LoVo (cell line): ENCODE measurements at places on chromosomes 1 and 21.

DNA sequence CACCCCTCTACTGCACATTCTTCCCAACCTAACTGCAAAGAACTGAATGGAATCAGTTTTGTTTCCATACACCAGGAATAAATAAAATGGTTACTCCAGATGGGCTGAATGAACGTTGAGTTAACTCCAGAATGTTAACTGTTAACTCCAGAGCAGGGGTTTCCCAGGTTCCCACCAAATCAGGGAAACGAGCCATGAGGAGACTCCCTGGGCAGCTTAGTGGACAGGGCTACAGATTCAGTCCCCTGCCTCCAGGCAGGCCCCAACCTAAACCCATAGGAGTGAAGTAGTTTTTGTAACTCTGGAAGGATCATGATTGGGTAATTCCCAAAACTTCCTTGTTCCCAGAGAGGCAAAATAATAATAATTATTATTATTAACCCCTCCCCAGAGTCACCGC lies 14.1 kb downstream of the VSIG8 start:
- no peak for DNase-seq

DNA sequence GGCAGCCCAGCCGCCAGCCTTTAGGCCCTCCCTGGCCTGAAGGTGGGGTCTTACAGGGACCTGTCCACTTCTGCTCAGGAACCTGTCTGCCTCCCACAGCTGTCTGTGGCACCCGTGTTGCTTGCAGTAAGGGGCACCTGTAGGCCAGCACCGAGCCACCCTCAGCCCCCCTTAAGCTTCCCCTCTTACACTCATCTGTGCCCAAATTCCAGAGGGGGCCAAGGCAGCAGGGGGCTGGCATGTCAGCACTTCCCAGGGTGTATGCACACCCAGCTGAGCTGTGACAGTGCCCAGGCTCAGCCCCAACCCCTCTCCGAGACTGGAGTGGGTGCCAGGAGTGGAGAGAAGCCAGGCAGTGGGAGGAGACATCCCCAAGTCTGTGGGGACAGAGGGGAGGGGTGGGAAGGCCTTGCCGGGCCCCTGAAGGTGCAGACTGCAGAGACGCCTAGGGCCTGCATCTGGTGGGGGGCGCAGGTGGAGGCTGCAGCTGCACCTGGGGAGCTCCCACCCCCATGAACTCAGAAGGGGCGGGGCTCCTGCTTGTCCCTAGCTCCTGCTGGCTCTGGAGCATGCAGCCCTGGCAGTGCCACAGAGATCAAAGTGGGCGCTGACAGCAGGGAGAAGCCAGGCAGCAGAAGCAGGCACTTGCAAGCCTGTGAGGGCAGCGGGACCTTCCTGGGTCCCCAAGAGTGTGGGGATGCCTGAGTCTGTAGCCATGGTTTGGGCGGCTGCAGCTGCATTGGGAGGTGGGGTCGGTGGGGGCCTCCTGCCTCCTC lies 5.4 kb upstream of the SLC2A7 start:
- no peak for DNase-seq

- DNase-seq, result no peak
Observed at GRCh38 chr1:199138061-199138460, 499.2 kb downstream of the PTPRC start.

DNA sequence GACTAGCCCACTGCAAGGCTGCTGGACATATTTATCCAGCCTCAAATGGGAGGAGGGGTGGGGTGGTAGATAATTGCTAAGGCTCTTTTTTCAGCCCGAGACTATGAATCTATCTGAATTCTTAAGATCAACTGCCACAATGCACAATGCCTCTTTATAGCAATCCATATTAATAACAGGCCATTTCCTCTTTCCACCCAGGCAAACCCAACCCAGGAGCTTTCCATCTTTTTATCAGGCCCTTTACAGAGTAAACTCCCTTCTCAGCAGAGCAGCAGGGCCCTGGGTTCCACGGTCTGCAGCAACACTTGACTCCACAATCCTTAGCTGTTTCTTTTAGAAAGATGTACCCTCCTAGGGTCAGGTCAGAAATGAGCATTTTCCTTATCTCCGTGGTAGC lies 806 bp downstream of the DDOST start:
- DNase-seq, result no peak

GRCh38 chr21:44785620-44786335 lies 15.8 kb downstream of the UBE2G2 start:
- no peak for DNase-seq

- no peak for DNase-seq
Observed at GRCh38 chr1:225998560-225999226, 450 bp downstream of the SDE2 start.

GRCh38 chr1:4605158-4605557 lies 49.3 kb upstream of the AJAP1 start:
- DNase-seq, result peak; percentile 13

GRCh38 chr1:204499511-204500468 lies 5.2 kb upstream of the PIK3C2B start:
- no peak for DNase-seq

DNA sequence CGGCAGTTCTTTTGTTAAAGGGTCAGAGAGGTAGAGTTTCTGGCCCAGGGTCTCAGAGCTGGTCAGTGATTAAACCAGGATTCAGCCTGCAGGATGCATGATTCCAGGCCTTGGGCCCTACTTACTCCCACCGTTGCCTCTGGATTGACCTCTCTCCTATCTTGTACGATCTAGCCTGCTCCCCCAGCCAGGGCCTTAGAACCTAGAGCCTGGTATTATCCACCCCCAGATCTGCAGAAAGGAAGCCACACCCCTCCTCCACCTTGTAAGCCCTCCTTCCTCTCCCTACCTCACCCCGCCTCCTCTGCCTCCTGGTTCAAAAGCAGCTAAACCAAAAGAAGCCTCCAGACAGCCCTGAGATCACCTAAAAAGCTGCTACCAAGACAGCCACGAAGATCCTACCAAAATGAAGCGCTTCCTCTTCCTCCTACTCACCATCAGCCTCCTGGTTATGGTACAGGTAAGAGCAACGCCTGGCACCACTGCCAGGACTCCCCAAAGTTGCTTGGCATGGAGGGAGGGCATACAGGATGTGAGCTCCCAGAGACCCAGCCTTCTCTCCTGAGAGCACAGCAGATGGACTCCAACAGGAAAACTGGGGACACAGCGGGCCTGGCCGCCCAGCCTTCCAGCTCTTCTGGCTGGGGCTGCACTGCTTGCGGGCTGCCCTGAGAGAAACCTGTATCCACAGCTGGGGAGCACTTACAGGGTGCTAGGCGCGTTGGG lies at the start of gene CD52:
Gene CD52, plus strand, starts transcription at position 347 of the 726 bp plus-strand sequence. Its CDS starts 60 bp downstream, at position 407.
- no peak for DNase-seq

- DNase-seq, result no peak
Observed at GRCh38 chr1:214473387-214473786, 78.0 kb downstream of the PTPN14 start.

DNA sequence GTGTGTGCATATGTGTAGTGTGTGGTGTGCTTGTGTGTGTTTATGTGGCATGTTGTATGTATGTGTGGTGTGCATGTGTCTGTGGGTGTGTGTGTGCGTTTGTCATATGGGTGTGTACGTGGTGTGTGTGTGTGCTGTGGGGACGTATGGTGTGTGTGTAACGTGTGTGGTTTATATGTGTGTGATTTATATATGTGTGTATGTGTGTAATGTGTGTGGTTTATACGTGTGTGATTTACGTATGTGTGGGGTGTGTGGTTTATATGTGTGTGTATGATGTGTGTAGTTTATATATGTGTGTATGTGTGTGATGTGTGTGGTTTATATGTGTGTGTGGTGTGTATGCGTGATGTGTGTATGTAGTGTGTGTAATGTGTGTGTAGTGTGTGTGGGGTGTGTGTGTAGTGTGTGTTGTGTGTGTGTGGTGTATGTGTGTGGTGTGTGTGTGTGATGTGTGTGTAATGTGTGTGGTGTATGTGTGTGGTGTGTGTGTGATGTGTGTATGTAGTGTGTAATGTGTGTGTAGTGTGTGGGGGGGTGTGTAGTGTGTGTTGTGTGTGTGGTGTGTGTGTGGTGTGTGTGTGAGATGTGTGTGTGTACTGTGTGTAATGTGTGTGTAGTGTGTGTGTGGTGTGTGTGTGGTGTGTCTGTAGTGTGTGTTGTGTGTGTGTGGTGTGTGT lies 32.3 kb upstream of the ADARB1 start:
- DNase-seq, result no peak

- DNase-seq, result no peak
Observed at GRCh38 chr1:156684227-156684782, 7.1 kb upstream of the NES start.

GRCh38 chr1:80987824-80988223 lies 812.9 kb upstream of the ADGRL2 start:
- DNase-seq, result no peak

DNA sequence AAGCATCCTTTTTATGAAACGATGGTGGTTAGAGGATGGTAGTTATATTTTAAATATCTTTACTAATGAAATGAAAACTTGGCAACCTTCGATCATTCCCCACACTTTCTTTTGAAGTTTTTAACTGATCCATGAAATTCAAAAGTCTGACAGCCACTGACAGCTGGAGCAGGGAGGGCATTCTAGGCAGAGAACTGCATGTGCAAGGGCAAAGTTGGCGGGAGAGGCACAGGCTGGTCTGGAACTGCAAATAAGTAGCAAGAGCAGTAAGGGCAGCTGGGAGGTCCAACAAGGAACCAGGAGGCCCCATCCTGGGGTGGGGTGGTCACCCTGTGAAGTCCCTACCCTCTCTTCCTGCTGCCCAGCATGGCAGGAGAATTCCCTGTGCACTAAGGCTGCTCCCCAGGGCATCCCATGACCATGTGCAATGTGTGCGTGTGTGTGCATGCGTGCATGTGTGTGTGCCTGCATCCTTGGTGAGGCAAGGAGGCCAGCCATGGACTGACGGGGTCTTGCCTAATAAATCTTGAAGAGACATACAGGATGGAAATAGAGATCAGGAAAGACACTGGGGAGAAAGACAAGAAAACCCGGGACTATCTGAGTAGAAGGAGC lies 33.1 kb upstream of the FOXO6 start:
- DNase-seq, result no peak

GRCh38 chr1:36084497-36085115 lies 712 bp downstream of the TEKT2 start:
- no peak for DNase-seq

GRCh38 chr1:14810595-14811361 lies 212.3 kb downstream of the KAZN start:
- DNase-seq, result no peak

- DNase-seq, result no peak
Observed at GRCh38 chr21:26116456-26117011, 54.0 kb downstream of the APP start.

DNA sequence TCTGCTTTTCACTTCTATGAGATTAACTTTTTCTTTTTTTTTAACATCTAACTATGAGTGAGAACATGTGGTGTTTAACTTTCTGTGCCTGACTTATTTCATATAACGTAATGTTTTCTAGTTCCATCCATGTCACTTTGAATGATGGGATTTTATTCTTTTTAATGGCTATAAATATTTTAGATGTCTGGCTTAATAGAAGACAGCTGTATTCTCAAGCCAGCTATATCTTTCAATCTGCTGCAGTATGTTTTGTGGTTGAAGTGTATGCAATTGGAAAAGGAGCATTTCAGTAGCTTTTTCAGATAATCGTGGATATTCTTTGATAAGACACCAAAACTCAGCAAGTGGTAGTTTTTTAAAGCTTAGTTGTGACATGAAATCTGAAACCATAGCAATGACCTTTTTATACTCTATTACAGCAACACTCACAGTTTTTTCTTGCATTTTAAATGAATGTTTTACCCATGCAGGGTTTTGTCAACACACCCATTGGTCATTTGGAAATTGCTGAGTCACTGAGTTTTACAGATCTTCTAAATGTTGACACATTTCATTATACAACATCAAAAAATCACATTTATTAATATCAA lies 5.7 kb upstream of the SVBP start:
- DNase-seq, result no peak

GRCh38 chr1:168179438-168180147 lies 831 bp downstream of the TIPRL start:
- DNase-seq, result no peak

- DNase-seq, result no peak
Observed at GRCh38 chr1:79895573-79895972, 889.0 kb upstream of the ADGRL4 start.

GRCh38 chr1:3000214-3000613 lies 21.1 kb upstream of the ACTRT2 start:
- DNase-seq, result no peak
